T-cell (primary cell): ENCODE measurements at places on chromosomes 6 and 20.

- DNase-seq: no peak
These were observed 228.9 kb downstream of the ANKRD60 start for GRCh38 chr20:57999465-58000111.

GRCh38 chr20:7406671-7407070 lies 533.6 kb downstream of the HAO1 start:
- DNase-seq: no peak

GRCh38 chr6:65280060-65280459 lies 427.0 kb downstream of the EYS start:
- DNase-seq: no peak

DNA sequence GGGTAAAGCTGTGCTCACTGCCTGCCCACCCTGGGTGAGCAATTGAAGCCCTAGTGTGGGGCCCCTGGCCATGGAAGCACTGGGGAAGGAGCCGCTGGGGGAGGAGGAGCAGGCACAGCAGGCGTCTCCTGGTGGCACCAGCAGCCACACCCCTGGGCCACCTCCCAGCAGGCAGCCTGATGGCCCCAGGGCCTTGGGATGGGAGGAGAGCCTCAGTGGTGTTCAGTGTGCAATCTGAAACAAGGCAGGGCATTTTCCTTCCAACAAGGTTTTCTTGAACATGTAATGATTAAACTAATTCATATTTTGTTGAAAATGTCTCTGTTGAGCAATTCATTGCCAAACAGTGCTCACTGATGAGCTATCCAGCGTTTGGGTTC lies 151.0 kb downstream of the ZDHHC14 start:
- DNase-seq: no peak

- DNase-seq: no peak
These were observed 20.1 kb downstream of the REV3L start for GRCh38 chr6:111462770-111463391.

GRCh38 chr6:100685747-100686146 lies 195.4 kb downstream of the ASCC3 start:
- DNase-seq: no peak

- no peak for DNase-seq
These were observed 705.6 kb downstream of the UTRN start for GRCh38 chr6:144990784-144991183.

GRCh38 chr6:6191909-6192308 lies 128.6 kb downstream of the F13A1 start:
- DNase-seq: no peak

GRCh38 chr6:152207915-152208714 lies 400.6 kb downstream of the ESR1 start:
- DNase-seq: no peak

- DNase-seq: no peak
These were observed 1.6 kb downstream of the TOX2 start for GRCh38 chr20:43916073-43916880.

- no peak for DNase-seq
These were observed 43.2 kb upstream of the PNRC1 start for GRCh38 chr6:89037141-89037900.

- no peak for DNase-seq
These were observed 253.6 kb upstream of the RAB32 start for GRCh38 chr6:146289816-146290588.

- DNase-seq: no peak
These were observed 35.7 kb downstream of the KCNQ5 start for GRCh38 chr6:72657407-72658197.

DNA sequence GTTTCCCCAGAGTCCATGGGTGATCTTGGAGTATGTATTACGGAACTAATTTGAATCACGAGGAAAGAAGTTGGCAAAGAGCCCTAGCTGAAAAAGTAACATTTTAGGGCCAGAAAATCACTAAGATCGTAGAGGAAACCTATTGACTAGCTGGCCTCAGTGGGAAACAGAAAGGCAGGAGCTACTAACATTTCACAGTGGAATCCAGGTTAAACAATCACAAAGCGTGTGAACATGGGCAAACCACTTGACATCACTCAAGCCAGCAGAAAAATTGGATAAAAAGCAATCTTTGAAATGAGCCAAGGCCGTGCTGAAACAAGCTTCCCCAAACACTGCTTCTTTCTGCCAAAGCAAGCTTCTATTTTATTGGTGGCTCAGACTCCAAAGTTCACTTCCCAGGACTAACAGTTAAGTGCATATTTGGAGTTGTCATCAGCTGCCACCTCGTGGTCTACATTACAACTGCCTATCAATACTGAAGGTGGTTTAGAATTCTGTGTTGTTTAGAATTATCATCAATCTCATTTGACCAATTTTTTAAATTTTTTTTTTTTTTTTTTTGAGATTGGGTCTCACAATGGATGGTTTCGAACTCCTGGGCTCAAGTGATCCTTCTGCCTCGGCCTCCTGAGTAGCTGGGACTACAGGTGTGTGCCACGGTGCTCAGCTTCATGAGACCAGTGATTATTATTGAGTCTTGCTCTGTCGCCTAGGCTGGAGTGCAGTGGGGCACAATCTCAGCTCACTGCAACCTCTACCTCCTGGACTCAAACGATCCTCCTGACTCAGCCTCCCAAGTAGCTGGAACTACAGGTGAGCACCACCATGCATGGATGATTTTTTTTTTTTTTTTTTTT lies 10.6 kb downstream of the RPS10 start:
- peak; percentile 39 for DNase-seq

- no peak for DNase-seq
These were observed 945.8 kb upstream of the ADGRB3 start for GRCh38 chr6:67689329-67689728.

GRCh38 chr20:4721719-4722118 lies at the start of gene PRND:
TSS of gene PRND (plus strand) at chr20:4721909. CDS start at chr20:4724552, 2,643 bp downstream.
- DNase-seq: no peak

DNA sequence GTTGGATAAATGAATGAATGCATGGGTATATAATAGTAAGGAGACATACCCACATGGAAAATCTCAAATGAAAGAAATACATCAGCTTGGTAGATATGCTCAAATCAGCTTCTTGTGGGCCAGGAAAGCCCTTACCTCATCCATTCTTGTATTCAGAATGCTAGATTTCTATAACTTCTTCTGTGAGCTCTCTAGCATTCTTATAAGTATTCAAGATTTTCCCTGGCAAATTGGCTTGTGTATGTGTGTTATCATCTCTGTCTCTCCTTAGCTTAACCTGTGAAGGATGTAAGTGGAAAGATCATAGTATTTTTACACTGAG lies 100.8 kb downstream of the OR2B2 start:
- no peak for DNase-seq

DNA sequence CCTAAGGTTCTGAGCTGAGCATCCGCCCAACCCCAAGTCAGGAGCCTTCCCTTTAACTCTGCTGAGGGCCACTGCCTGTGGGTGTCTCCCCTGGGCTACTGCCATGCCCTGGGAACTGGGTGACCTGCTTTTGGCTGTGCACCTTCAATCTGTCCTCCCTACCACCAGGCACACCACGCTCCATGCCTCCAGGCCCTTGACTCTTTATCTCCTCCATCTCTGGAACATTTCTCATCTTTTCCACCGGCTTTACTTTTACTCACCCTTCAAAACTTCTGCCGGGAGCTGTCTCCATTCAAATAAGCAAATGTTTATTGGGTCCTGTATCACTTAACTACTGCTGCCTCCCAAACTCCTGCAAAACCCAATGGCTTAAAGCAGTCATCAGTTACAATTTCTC lies 83.3 kb upstream of the NHSL1 start:
- no peak for DNase-seq

DNA sequence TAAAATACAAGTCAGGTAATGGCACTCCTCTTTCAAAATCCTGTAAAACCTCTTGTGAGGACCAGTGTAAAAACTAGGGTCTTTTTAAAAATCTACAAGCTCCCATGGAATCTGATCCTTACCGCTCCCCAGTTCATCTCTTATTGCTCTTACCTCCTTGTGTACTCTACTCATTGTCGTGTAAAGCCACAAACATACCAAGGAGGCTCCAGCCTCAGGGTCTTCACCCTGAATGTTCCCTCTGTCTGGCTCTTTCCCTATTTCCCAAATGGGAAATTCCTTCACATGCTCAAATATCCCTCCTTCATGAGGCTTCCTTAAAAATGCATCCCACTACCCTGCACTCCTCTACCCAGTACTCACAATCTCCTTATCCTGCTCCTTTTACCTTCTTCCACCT lies 67.1 kb downstream of the TASP1 start:
- DNase-seq: no peak

DNA sequence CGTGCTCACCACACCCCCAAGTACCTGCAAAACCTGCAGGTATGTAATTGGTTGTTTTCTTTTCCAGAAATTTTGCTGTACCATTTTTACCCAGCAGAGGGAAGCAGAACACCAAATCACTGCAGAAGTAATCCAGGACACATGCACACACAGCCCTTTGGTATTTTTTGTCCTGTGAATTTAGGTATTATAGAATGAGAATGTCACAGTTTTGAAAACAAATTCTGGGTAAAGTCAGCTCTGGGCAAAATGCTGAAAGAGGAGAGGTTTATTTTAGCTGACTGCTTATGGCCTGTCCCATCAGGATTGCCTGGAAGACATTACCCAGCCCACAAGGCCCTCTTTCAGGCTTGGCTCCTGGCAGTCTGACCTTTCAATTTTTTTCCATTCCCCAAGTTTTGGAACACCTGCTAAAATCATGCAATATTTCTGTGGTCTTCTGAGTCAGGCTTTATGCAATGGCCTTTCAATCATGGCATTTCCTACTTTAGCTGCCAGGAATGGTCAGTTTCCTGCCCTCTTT lies 3.5 kb upstream of the EFHC1 start:
- DNase-seq: peak; percentile 33

DNA sequence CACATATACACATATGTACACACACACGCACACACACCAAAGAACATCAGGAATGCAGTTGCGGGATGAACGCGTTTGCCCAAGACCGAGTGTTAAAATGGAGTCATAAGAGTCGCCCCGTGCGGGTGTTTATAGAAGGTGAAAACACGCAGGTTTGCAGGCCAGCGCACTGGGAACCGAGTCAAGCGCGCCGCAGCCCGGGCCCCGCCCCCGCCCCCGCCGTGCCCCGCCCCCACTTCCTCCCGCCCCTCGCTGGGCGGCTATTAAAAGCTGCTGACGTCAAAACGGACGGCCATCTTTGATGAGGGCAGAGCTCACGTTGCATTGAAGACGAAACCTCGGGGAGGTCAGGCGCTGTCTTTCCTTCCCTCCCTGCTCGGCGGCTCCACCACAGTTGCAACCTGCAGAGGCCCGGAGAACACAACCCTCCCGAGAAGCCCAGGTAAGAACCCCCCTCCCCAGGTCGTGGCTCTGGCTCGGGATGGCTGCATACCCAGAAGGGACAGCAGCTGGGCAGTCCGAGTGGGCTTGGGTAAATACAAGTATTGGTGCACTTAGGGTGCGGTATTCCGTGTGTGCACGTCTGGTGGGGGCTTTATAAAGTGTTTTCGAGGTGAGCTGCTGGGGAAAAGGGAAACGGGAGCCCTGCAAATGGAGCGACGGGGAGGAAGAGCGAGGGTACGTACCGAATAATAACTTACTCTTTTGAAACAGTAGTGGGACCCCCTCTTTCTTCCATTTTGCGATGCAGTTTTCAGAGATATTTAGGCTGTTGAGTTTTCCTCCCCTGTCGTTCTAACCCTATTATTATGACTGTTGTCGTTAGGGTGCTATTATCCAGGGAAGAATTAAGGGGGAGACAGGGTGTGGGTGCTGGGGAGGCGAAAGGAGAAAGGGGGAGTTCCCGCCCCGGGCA lies at the start of gene SNAP25:
Gene SNAP25 (plus strand): TSS at position 295 of the 916 bp plus-strand sequence. CDS start 56,662 bp downstream, outside the sequence.
- DNase-seq: peak; percentile 18

DNA sequence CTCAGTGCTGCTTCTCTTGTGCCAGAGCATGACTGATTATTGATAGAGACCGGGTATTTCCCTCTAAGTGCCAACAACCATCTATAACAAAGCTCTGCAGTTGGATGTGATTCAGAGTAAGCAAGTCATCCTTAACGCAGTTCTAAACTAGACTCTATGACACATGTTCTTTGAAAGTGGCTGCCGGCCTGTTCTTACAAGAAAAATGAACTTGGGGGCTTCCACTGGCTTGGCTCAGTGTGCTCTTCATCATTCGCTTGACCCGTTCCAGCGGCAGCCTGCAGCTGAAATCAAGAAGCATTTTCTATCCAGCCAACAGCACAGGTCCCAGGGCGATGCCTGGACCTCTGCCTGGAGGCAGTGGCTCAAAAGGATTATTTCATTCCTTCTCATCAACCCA lies 29.8 kb downstream of the GFOD1 start:
- DNase-seq: no peak
